ENCODE measurements at places on chromosomes 16 and 17. TPM values are rescaled to one million over a fixed set of nuclear protein-coding genes. Genes with fewer than 3 reads are reported as not detected.

DNA sequence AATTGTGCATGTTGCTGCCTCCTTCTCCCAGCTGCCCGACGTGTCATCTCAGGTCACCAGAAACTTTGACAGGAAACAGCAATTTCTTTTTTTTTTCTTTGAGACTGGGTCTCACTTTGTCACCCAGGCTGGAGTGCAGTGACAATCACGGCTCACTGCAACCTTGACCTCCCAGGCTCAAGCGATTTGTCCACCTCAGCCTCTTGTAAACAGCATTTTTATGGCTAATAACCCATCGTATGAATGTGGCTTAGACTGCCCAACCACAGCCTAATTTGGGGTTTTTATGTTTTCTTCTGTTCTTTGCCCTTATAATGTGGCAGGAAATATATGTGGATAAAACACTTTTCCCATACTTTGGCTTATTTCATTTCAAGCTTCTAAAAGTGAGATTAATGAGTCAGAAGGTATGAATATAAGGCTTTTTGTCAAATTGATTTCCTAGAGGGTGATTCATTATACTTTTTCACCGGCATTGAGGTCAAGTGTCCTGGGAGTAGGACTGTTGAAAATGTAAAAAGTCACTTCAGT lies 31.0 kb upstream of the SLC5A10 start:
- no peak for DNase-seq
- no peak overlapping the region for H3K4me3 ChIP-seq
- H3K27me3 ChIP-seq = no peaks in the 10 kb centered on the region
- H3K4me1 ChIP-seq = peaks cover 8% of the 10 kb centered on the region
- no peak overlapping the region for H3K27ac ChIP-seq

DNA sequence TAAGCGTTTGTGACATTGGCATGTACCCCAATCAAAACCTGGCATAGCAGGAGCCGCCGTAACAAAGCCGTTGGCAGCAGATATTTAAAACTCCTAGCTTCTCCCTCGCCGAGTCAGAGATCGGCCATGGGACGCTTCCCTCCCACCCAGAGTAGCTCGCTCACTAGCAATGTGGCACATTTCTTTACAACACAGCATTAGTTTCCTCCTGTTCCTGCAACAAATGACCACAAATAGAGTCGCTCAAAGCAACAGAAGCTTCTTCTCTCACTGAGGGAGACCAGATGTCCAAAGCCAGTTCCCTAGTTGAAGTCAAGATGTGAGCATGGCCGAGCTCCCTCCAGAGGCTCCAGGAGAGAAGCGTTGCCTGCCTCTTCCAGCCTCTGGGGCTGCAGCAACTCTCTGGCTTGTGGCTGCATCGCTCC lies 106.7 kb downstream of the RBFOX3 start:
- no peak for DNase-seq
- no peak overlapping the region for H3K27ac ChIP-seq
- H3K36me3 ChIP-seq = no peaks in the 10 kb centered on the region
- no peaks in the 10 kb centered on the region for H3K27me3 ChIP-seq
- no peak overlapping the region for H3K4me3 ChIP-seq

DNA sequence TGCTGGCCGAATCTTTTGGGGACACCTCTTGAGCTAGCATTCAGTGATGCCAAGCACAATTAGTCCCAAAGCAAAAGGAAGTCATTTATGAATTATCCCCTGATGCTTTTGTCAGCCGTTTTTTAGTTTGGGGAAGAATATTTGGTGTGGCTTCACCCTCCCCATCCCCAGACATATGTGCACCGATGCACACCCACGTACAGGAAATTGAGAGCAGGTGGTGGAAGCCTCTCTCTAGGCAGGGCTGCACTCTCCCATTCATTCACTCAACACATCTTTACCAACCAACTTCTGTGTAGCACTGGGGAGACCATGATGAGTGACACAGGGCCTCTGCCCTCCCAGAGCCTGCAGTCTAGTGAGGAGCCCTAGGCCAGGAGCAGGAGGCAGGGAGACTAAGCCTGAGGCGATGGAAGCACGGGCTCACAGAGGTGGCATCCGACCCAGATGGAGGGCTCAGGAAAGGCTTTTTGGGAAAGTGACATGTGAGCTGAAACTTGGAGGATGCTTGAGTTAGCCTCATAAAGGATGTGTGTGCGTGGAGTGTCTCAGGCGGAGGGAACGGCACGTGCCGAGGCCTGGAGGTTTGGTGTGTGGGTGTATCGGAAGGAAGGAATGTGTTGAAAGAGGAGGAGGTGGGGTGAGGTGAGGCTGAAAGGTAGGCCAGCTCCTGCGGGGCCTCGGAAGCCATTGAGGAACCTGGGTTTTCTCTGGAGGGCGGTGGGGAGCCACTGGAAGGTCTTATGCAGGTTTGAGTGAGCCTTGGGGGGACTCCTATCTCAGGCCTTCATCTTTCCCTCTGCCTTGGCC lies 43.8 kb downstream of the PSME3IP1 start:
- H3K27me3 ChIP-seq = no peaks in the 10 kb centered on the region
- no peak overlapping the region for H3K4me3 ChIP-seq
- H3K4me1 ChIP-seq = no peaks in the 10 kb centered on the region
- H3K36me3 ChIP-seq = no peaks in the 10 kb centered on the region
- no peak overlapping the region for H3K27ac ChIP-seq

DNA sequence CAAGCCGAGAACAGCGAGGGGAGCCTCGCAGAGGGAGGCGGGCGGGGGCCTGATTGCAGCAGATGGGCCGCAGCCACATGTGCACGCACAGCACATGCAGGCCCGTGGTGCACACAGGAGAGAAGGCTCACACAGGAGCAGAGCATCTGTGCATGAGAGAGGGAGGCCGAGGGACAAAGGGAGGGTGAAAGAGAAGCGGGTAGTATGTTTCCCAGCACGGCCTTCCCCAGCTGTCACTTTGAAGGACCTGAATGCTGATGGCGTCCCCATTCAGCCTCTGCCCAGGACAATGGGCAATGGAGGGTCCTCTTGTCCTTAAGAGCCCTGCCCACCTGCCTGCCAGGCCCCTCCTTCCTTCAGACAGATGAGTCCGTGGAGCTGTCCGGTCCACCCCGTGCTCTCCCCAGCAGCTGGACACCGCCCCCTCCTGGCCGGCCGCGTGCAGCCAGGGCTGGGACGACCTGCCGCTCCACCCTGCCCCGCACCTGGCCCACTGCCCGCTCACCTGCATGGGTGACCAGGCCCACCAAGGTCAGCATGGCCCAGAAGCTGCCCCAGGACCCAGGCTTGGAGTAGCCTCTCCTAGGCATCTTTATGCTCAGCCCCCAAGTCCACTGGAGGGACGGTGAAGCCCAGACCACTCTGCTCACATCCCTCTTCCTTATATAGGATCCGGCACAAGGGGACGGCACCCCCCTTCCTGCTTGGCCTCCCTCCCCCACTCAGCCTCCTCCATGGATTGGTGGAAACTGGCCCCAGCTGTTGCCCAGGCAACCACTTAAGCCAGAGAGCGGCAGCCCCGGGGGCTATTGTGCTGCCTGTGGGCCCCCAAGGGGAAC lies at the start of gene BTBD17:
Gene BTBD17 (minus strand): TSS at position 639 of the 839 bp plus-strand sequence. CDS start 49 bp downstream, at position 590.
- H3K36me3 ChIP-seq = no peaks in the 10 kb centered on the region
- no peak within 1 kb of the TSS for H3K4me3 ChIP-seq
- H3K27me3 ChIP-seq = no peaks in the 10 kb centered on the region
- peak; percentile 79 for DNase-seq
- no peaks in the 10 kb centered on the region for H3K4me1 ChIP-seq
- no peak within 1 kb of the TSS for H3K27ac ChIP-seq

GRCh38 chr16:88713054-88713453 lies 6.8 kb downstream of the CTU2 start:
- no peak overlapping the region for H3K27ac ChIP-seq
- no peak overlapping the region for H3K4me3 ChIP-seq
- no peaks in the 10 kb centered on the region for H3K36me3 ChIP-seq
- no peaks in the 10 kb centered on the region for H3K27me3 ChIP-seq
- DNase-seq = no peak
- no peaks in the 10 kb centered on the region for H3K4me1 ChIP-seq

DNA sequence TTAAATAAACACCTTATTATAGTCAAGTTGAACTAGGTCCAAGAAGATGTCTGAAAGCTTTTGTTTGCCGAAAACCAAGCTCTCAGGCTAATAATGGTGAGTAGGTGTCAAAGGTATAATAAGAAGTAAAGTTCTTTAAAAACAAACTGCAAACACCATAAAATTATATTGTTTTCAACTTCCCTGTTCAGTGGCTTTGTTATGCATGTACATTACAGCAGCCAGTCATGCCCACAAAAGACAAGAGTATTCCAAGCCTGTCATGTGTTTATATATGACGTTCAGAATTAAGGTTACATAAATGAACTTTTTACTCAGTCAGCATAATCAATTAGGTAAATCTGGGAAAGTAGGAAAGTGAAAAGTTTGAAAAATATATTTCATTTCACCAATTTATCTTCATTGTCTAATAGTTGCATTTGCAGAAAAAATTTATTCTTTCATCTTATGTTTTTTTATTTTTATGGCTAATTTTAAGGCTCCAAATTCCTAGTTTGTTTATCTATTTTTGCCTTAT lies 928.7 kb upstream of the SOX9 start:
- no peak for DNase-seq
- H3K36me3 ChIP-seq = no peaks in the 10 kb centered on the region
- H3K4me3 ChIP-seq = no peak overlapping the region
- H3K27me3 ChIP-seq = no peaks in the 10 kb centered on the region

DNA sequence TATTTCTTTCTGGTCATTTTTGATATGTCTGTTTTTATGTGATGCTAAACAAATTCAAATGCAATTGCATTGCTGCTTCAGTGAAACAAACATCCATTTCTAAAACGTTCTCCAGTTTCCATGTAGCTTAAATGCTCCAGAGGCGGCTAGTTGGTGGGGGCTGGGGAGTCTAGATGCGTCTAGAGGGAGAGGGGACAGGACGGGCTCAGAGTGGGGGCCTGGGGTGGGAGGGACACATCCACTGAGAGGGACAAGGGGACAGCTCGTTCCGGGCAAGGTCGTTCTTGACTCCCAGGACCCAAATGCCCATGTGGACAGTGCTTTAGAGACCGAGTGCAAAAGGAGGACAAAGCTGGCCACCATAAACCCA lies 102.3 kb downstream of the FOXL1 start:
- no peaks in the 10 kb centered on the region for H3K36me3 ChIP-seq
- no peak for DNase-seq
- H3K4me3 ChIP-seq = no peak overlapping the region
- no peak overlapping the region for H3K27ac ChIP-seq
- no peaks in the 10 kb centered on the region for H3K27me3 ChIP-seq
- no peaks in the 10 kb centered on the region for H3K4me1 ChIP-seq

GRCh38 chr16:80527297-80527696 lies 13.5 kb upstream of the DYNLRB2 start:
- no peaks in the 10 kb centered on the region for H3K4me1 ChIP-seq

EPN2 gene
- 32.8 TPM for total RNA-seq

PPP1R1B gene
- total RNA-seq = not detected

PRR11 gene
- 89.9 TPM for total RNA-seq

VMO1 gene
- not detected for total RNA-seq
